Stimulated activated CD4-positive, alpha-beta T cell treated with anti-CD3 and anti-CD28 coated beads, Interleukin-1b, Interleukin-23, amount 100 ng/mL, for 1 hour (primary cell): ENCODE measurements at places on chromosomes 5 and 9.

DNA sequence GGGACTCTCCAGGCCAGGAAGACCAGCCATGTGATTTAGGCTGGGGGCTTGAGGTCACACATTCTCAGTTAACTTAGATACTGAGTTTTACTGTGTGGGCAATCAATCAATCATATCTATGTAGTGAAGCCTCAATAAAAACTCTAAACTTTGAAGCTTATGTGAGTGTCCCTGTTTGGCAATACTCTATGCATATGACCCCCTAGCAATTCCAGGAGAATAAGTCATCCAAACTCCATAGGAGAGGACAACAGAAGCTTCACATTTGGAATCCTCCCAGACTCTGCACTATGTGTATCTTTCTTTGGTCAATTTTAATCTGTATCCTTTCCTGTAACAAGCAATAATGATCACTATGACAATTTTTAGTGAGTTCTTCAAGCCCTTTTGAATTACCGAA is 216.8 kb upstream of the RGMB start:
- no peak for DNase-seq

GRCh38 chr9:116383936-116384335 is 230.3 kb downstream of the PAPPA start:
- no peak for DNase-seq

- DNase-seq: no peak
Observed at GRCh38 chr9:83633255-83633654, 10.3 kb downstream of the IDNK start.

DNA sequence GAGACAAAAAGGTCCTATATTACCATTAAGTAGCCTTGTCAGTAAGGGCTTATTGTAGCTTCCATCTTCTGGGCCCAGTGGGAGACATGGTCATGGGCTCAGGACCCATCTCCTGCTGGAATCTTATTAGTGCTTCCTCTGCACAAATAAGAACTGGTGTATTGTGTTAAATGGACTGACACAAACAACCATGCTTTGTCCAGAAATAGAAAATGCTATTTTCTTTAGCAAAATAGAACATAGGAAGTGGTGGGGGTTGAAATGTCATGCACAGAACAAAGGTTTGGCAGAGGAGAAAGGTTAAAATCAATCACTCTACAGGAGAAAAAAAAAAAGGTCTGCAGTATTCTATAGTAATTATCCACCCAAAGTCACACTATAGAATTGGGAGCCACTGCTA is 252.2 kb downstream of the ELAVL2 start:
- no peak for DNase-seq

- peak; percentile 44 for DNase-seq
Observed at GRCh38 chr9:131635285-131635684, 90.0 kb downstream of the PRRT1B start.
